ENCODE measurements at places on chromosomes 11 and 22. TPM values are rescaled to one million over a fixed set of nuclear protein-coding genes. Genes with fewer than 3 reads are reported as not detected.

- no peaks in the 10 kb centered on the region for H3K4me1 ChIP-seq
- no peak overlapping the region for H3K4me3 ChIP-seq
- no peak overlapping the region for H3K27ac ChIP-seq
- no peak for DNase-seq
Measured at GRCh38 chr11:114321621-114322257, 25.5 kb downstream of the NNMT start.

DNA sequence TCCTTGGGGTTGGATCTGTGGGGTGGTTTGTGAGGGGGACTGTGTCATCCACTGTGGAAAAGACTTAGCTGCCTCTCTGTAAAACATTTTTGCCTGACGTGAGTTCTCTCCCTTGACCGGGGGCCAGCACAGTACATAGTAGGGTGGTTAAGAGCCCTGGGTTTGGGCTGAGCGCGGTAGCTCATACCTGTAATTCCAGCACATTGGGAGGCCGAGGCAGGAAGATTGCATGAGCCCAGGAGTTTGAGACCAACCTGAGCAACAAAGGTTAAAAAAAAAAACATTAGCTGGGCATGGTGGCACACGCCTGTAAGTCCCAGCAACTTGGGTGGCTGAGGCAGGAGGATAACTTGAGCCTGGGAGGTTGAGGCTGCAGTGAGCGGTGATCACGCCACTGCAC is 74.7 kb upstream of the WNT7B start:
- H3K4me1 ChIP-seq: peaks cover 17% of the 10 kb centered on the region
- H3K36me3 ChIP-seq: no peaks in the 10 kb centered on the region

GRCh38 chr22:19663821-19664355 is 50.4 kb upstream of the SEPTIN5 start:
- H3K4me1 ChIP-seq: no peaks in the 10 kb centered on the region
- DNase-seq: no peak
- no peak overlapping the region for H3K27ac ChIP-seq
- H3K36me3 ChIP-seq: no peaks in the 10 kb centered on the region
- H3K4me3 ChIP-seq: no peak overlapping the region

DNA sequence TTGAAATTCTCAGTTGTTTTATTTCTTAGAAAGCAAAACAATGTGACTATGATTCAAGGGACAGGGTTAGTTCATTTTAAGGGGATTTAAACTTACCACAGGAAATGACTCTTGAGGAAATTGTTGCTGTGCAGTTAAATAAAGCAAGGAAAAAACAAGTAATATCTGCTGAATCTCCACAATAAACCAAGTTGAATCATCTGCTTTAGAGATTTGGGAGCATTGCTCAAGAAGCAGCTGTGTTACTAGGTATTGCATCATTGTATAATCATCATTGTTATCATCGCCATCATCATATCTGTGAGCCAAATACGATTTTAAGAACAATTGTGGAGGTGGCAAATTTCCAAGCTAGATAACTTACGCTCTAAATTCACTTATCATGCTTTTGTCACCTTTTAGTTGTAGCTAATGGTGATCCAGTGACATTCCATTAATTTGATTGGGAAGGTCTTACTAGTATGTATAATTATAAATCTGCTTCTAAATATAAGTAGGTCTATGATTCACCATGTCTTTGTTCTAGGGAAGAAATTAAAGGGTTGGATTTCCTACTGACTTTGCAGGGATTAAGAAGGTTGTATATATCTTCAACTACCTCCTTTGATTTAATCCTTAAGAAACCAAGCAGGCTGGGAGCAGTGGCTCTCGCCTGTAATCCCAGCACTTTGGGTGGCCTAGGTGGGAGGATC is 19.9 kb downstream of the MMP10 start:
- no peaks in the 10 kb centered on the region for H3K27me3 ChIP-seq
- no peaks in the 10 kb centered on the region for H3K36me3 ChIP-seq
- H3K4me1 ChIP-seq: no peaks in the 10 kb centered on the region
- no peak overlapping the region for H3K27ac ChIP-seq
- H3K4me3 ChIP-seq: no peak overlapping the region

GRCh38 chr22:25014896-25015755 is 62.6 kb downstream of the KIAA1671 start:
- H3K4me3 ChIP-seq: no peak overlapping the region
- no peaks in the 10 kb centered on the region for H3K36me3 ChIP-seq
- peak overlapping the region; percentile 82 for H3K27ac ChIP-seq
- H3K4me1 ChIP-seq: peaks cover 13% of the 10 kb centered on the region
- DNase-seq: no peak

DNA sequence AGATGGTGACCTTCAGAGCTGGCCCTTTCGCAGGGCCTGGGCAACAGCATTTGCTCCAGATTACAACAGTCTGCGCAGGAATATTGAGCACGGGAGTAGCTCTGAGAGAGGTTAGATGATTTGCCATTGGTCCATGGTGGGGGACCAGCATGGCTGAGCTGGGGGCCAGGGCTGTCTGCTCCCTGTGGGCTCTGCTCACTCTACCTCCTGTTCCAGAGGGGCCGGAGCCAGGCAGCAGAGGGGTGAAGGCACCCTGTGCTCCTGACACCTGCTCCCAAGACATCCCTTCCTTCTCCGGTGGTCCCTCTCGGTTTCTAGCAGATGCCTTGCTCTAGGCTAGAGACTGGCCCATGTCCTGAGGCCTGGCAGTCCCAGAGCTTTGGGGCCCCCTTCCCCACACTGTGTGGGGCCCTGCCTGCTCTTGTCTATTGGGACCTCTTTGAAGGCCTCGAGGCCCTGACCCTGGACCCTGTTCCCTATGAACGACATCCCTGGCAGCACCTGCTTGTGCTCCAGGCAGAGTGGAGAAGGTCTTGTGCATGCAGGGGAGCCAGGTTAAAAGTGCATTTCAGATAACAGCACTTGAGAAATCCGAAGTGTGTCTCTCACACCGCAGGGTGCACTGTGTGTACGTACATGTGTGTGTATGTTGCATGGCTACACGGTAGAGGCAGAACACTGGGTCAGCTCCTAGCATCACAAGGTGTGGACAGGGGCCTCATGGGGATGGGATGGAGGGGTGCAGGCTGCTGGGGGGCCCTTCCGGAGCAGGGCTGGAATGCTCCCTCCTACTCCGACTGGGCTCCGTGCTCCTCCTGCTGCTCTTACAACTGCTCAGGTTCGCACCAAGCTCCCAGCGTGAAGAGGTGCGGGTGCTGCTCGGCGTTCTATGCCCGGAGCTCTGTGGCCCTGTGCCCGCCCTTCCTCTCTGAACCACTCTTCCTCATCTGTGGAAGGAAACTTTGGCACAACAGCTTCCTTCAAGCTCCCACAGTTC is 123.3 kb upstream of the B3GAT1 start:
- DNase-seq: no peak
- no peak overlapping the region for H3K27ac ChIP-seq
- no peaks in the 10 kb centered on the region for H3K36me3 ChIP-seq
- H3K27me3 ChIP-seq: no peaks in the 10 kb centered on the region
- H3K4me3 ChIP-seq: no peak overlapping the region

SLC22A9 gene
- 0.22 TPM for total RNA-seq

FGF3 gene
- total RNA-seq: not detected

All from colonic mucosa (tissue), 4 donors.